ENCODE measurements at places on chromosomes 7 and 10.
A peak's percentile ranks its signal among the peaks of the same experiment; 100 is the strongest.

DNA sequence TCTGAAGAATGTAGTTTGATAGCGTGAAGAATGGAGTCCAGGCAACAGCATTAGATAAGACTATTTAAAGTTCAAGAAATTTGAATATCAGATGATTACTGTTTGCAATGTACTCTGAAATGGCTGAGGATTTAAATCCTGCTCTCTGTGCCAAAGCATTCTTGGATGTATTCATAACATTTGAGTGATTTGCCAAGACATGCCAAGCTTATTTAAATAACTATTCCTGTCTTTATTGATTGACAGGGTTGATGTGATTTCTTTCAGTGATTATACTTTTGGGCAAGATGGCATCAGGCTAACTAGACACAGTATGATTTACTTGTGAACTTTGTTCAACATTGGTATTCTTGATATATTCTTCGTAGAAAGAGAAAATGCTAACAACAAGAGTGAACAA lies 168.7 kb downstream of the GNAI1 start:
- no peak for DNase-seq

DNA sequence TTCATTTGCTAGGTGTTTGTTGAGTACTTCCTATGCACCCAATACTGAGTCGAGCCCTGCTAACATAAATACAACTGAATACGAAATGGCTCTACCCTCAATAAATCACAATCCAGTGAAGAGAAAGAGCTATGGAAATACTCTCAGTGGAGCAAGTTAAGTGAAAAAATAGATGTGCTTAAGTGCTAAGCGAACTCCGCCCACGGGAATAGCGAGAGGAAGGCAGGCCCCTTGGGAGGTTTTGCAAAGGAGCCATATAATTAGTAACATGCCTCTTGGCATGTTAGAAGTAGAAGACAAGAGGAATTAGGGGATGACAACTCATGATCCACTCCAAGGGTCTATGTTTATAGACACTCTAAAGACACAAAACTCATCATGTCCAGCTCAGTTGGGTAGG lies 42.8 kb upstream of the TSPAN33 start:
- peak; percentile 17 for DNase-seq

DNA sequence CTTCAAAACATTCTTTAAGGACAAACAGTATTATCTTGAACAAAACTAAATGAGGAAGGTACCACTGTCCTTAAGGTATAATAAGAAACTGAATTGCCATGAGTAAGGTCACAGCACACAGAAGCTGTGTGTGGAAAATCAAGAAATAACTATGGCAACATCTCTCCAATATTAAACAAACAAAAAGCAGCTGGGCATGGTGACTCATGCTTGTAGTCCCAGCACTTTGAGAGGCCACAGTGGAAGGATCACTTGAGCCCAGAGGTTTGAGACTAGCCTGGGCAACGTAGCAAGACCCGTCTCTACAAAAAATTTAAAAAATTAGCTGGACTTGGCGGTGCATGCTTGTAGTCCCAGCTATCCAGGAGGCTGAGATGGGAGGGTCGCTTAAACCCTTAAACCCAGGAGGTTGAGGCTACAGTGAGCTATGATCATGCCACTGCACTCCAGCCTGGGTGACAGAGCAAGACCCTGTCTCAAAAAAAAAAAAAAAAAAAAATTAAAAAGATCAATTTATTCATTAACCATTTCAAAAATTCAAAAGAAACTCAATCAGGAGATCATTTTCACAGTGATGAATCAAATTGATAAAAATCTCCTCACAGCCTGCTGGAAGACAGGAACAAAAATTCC lies 195.4 kb downstream of the SKIDA1 start:
- peak; percentile 78 for DNase-seq

DNA sequence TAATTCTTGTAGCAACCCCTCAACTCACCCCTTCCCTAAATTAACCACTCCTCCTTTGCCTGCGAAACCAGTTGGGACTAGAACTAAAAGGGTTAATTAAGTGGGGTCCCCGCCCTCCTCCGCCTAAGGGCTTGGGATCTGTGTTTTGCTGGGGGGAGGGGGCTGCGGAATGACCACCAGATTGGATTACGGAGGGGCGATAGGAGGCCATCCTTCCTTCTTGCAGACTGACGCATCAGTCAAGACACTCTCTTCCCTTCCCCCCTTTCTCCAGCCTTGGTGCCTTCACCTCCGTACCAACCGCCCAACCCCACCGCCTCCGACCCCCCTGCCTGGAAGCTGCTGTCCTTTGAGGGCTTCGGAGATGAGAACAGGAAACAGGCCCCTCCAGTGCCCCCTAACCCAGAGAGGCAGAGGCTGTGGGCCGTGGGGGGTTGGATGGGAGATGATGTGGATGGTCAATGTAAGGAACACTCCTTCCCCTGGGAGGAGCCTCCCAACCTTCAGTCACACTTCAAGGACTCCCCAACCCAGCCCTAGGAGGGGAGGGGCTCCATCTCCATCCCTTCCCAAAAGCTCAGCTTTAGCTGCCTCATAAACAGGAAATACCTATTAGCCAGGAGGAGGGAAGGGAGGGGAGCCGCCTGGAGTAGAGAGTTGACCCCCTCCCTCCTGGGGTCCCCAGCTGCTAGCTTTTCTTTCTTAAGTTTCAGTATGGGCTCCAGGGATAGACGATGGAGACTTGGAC lies 997 bp upstream of the LDB1 start:
- peak; percentile 96 for DNase-seq

DNA sequence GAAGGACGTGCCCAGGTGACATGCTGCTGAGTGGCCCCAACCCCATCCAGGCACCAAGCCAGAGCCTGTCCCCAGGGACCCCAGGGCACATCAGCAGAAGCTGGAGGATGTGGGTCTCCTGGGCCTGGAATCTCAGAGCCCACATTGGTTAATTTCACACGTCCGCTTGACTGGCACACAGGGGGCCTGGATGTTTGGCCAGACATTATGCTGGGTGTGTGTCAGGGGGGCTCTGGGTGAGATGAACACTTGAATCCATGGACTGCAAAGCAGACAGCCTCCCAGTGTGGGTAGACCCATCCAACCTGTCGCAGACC lies 79.1 kb upstream of the RET start:
- DNase-seq: no peak

- no peak for DNase-seq
Measured at GRCh38 chr7:100888988-100889750, at the start of gene UFSP1. UFSP1 (minus strand) TSS chr7:100889715; CDS start chr7:100889271, 444 bp downstream.

DNA sequence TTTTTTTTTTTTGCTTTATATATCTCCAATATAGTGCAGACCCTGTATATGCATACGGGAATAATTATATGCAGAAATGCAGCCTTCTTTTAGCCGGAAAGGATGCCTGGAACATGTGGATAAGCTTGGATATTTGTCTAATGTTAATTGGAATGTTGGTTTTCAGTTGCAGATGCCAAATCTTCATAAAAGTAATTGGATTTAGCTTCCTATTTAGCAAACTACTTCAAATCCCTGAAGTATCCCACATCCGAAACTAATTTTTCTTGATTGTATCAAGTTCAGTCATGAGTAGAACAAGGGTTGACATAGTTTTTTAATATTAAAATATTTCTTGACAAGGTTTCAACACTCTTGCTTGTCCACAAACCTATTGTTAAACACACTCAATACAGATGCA lies 281.7 kb downstream of the BBS9 start:
- DNase-seq: peak; percentile 5

- DNase-seq: no peak
Measured at GRCh38 chr10:20713420-20713819, 183.7 kb downstream of the NEBL start.

- DNase-seq: no peak
Measured at GRCh38 chr10:129442866-129443265, 24.2 kb upstream of the MGMT start.

GRCh38 chr7:99422625-99423024 lies 13.9 kb downstream of the BUD31 start:
- DNase-seq: no peak

- DNase-seq: peak; percentile 32
Measured at GRCh38 chr7:108311446-108312168, 144.6 kb downstream of the NRCAM start.

- no peak for DNase-seq
Measured at GRCh38 chr10:73859784-73860491, 14.4 kb downstream of the CAMK2G start.

DNA sequence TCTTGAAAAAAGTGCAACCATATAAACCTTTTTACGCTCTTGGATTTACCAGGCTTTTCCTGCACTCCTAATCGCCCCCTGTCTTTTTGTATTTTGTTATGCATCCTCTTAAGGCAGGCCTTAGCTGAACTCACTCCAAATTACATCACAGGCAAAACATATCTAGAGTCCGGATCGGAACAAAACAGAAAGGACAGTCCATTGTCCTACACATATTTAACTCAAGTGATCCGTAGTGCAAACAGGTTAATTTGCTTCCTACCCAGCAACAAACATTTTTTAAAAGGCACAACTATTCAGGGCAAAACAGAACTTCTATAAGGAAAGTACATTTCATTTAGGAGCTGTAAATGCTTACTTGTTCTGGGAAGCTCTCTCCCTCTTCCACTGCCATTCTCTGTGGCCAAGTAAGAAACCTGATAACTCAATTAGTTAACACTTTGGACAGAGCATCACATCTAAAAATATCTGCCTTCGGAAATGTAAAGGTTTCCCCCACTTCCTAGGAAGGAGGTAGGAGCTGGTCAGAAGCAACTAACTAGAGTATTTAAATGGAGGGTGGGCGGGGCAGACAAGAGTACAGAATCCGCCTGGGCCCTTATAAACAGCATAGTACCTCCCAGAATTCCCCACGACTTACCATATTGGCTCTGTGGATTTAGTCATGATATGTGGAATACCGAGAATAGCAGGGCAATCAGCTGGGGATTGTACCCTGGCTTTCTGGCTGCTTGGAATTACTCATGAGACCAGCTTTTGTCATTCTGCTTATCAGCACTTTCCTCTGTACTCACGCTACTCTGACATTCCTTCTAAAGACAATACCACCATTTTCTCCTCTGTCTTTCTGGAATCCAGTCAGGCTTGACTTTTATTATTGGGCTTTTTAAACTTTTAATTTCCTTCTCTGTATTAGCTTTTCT lies 89.5 kb downstream of the ANK3 start:
- peak; percentile 42 for DNase-seq

GRCh38 chr7:74584160-74584954 lies 73.2 kb upstream of the GTF2I start:
- DNase-seq: no peak

DNA sequence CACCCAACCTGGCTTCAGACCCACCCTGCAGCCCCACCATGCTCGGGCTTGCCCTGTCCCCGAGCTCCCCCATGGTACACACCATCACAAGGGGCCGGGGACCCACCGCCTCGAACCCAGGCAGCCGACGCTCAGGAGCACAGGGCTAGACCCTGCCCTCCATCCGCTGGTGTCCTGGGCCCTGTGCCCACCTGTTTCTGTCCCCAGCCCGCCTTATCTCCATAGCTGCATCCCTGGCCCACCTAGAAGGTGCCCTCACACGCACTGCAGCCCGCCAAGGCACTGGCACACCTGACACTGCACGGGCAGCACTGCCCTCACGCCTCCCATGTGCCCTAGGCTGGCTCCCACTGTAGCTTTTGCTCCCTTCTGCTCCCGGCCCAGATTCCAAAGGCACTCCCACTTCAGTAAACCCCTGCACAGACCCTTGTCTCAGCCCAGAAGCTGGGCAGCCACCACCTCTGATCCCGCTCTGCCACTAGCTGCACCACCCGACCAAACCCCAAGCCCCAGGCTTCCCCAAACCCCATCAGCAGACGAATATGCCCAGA lies 17.1 kb downstream of the YKT6 start:
- DNase-seq: no peak

GRCh38 chr7:135217645-135218509 lies 6.6 kb upstream of the WDR91 start:
- DNase-seq: no peak

DNA sequence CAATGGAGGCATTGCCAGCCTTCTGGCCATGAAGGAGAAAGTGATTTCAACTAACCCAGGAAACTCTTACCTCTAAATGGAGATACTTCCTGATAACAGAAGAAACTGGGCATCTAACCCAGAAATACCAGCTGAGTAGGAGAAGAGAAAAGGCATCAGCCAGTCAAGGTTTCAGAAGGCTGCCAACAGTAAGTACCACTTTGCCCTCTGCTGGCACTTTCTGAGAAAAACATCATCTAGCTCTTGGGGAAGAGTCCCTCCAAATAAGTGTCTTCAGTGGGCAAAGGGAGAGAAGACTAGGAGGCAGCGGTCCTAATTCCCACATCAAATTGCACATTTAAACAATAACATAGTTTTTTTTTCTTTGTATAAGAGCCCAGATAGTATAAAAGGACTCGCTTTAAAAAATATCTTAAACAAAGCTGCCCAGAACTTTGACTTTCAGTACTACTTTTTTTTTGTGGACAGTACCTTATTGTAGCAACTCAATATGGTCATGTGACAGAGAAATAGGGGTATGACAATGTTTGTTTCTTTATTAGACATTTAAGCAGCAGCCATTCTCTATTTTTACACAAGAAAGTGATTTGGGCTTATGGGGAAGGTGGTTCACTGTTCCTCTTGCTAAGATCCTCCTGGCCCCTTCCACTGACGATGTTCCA lies 157.3 kb downstream of the CTTNBP2 start:
- DNase-seq: peak; percentile 37

GRCh38 chr7:132757783-132758182 lies 181.5 kb upstream of the PLXNA4 start:
- DNase-seq: peak; percentile 61

- peak; percentile 35 for DNase-seq
Measured at GRCh38 chr10:10796061-10796773, 221.5 kb upstream of the CELF2 start.

DNA sequence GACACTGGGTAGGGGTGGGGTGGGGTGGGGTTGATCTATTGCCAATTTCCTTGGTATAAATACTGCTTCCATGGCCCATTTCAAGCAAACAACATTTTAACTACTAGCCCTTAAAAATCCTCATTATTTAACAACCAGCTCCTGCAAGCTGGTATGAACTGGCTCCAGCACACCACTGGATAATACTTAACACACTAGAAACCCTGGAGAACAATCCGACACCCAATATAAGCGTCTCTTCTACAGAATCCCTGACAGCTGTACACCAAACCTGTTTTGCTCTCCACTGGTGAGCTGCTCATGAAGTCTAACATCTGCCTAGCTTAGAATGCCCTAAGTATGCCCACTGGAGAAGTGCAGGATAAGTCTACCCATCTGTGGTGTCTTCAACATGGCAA lies 116.8 kb downstream of the HIPK2 start:
- DNase-seq: no peak

DNA sequence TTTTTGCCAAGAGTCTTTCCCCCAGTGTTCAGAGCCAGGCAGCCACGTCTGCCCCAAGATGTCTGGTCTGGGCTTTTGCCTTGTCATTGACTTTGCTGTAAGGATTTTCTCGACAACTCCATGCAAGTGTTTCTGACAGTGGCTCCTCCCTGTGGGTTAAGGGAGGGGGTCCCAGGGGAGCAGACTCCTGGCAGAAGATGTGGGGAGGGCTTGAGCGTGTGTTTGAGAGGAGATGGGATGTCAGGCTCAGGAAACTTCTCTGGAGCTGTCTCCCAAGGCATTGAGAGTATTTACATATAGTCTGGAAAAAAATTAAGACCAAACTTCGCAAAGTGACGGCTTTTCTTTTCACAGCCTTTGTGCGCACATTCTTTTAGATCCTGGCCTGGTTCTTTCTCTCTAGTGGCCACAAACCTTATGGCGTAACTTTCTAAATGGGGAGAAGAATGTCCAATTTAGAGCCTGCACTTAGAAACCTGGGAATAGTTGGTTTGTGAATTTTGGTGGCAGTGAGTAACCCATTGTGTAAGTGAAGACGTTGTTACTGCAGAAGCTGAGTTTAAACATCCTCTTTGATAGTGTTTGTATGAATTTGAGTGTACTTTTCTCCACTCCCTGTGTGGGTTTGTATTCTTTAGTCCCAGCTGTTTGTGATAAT lies 201.5 kb downstream of the LRMDA start:
- peak; percentile 65 for DNase-seq

GRCh38 chr10:127358337-127358736 lies 161.9 kb upstream of the INSYN2A start:
- DNase-seq: no peak
